ENCODE measurements at places on chromosomes 4 and X.

DNA sequence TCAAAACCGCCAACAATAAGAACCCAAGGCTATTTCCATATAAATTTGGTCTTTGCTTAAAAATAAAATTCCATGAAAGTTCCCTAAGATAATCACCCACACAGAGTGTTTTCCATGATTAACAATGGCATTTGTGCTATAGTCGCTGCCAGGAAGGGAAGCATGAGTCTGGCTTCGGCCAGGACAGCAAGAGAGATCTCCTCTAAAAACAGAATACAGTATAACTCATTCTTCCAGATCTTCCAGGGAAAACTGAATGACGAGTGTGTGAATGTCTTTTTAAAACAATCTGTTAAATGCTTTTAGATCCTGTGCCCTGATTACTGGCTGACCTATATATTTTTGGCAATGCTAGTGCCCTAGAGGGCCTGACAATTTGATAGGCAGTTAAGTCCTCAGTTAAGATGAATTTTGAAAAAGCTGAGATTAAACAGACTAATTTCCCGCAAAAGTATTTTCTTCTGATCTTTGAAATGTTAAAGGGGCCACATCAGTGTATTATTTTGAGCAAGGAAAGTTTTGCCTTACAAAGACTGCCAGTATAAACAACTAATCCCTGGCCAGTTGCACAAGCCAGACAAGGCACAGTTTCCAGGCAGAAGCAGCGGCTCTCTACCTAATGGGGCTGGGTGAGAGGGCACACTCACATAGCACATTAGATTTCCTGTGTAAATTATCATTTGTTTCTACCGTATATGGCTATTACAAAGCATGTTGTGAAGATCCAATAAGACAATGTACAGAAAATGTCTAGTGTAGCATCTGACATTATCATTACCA, 127.3 kb downstream of the DCHS2 start:
- DNase-seq: no peak

- no peak for DNase-seq
Measured at GRCh38 chrX:14899607-14900006, 26.4 kb downstream of the MOSPD2 start.

DNA sequence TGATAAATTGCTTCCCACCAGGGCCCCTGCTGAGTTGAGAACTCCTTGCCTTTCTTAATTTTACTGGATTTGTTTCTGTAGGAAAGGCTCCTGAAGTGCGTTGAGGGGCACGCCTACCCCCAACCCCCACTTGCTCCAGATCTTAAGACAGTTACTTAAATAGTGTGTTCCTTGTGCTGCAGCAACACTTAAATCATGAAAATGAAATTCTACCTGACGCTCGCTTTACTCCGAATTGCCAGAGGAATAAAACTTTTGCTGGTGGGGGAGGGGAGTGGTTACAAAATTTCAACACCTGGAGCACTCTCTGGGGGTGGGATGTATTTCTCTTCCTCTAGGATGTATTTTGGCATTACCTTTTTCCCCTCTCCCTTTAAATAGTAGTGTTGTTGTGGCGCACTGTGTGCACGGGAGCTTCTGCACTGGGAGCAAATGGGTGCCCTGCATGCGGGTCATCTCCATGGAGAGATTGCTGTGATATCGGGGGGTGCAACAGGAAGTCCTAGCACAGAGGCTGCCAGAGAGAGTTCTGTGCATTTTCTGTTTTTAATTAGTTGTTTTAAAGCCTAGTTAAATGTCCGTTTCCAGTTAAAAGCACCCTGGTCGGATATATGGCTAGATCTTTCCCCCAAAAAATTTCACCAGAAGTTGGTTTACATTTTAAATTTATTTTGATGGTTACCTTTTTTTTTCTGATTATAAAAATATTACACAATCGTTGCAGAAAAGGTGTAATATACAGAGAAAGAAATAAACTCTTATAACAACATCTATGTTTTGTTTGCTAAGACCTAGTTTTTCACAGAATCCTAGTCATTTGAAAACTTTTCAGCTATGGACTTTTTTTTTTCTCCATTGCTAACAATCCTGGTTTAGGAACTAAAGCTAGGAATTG, 207.7 kb downstream of the SOWAHB start:
- no peak for DNase-seq

DNA sequence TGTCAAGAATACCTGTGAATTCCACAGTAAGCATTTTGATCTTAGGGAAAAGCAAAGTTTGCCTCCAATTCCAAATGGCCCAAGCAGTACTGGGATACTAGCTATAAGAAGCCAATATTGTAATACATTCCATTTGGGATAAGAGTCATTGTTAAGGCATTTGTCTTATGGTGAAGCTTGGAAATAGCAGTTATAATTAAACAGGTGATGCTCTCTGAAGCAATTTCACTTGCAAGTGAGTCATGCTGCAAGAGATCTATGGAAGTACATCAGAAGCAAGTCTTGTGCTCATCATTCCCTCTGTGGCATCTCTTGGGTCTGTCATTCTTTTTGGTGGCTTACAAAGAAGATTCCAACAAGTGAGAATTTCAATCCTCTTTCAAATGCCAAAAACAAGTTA, 386.4 kb upstream of the RPS6KA3 start:
- no peak for DNase-seq

DNA sequence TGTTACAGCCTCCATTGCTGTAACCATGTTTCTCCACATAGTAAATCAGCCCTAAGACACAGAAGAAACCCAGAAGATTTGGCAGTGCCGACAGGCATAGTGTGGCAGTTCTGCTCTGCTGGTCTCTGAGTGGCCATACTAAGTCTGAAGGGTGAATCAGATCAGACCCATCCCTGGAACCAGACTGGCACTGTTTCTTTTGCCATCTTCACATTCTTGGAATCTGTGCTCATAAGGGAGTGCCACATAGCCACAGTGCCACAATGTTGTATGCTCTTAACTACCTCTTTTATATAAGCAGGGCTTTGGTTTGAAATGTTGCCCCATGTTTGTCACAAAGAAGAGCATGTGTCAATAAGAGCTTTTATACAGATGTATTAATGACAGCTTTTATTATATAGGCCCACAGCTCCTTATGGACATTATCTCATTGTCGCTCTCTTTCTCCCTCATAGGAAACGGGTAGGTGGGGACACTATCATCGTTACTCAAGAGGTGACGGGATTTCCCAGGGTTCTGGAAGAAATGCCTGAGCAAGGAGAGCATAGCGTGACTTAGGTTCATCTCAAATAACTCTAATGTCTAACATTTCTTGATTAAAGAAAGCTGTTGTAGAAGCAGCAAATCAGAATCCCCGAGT, 128.2 kb downstream of the CBR4 start:
- no peak for DNase-seq

- DNase-seq: no peak
Measured at GRCh38 chr4:79661196-79661595, 253.2 kb upstream of the GK2 start.

DNA sequence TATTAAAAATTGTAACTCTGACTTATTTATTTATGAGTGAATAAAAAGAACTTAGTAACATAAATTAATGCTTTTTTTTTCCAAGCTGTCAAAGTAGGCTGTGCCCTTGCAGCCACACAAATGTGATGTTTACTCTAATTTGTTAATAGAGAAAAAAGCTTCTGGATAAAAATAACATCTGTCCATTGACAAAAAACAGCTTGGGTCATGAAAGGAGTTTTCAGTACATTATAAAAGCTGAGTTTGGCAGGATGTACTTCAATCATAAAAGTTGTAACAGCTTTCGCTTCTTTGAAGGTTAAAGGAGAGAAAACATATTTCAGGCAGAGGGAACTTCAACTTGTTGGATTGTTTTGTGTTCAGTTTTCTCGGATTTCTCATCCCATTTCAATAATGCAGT, 105.6 kb downstream of the SLC4A4 start:
- no peak for DNase-seq

DNA sequence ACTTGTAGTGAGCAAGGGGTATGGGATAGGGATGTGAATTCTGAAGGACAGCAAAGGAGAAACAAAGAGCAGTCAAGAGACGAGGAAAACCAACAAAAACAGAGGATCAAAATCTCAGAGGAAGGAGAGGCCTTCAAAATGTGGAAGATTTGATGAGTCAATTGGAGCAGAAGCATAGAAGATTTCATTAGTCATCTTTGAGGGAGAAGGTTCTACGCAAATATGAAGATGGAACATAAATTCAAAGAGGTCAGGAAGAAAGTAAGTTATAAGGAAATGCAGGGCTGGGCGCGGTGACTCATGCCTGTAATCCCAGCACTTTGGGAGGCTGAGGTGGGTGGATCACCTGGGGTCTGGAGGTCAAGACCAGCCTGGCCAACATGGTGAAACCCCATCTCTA, 35.4 kb downstream of the MID2 start:
- no peak for DNase-seq

GRCh38 chr4:159150396-159150795, 47.5 kb downstream of the RAPGEF2 start:
- no peak for DNase-seq

GRCh38 chrX:13899607-13900006, 82.7 kb upstream of the GPM6B start:
- no peak for DNase-seq

DNA sequence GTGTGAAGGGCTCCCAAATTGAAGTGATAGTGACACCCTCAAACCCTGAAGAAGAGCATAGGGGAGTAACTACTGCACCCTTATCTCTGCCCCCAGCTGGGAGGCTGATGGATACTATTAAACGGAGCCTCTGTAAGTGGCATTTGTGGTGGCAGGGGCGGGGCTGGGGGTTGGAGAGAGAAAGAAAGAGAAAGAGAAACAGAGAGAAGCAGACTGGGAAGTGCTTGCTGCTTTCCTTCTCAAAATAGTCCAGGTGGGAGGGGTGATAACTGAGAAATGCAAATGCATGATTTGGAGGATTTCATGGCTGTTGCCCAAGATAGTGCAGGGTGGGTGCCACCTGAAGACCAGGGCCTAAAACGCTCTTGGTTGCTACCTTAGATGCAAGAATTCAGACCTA, 253.5 kb upstream of the GATB start:
- peak; percentile 58 for DNase-seq

DNA sequence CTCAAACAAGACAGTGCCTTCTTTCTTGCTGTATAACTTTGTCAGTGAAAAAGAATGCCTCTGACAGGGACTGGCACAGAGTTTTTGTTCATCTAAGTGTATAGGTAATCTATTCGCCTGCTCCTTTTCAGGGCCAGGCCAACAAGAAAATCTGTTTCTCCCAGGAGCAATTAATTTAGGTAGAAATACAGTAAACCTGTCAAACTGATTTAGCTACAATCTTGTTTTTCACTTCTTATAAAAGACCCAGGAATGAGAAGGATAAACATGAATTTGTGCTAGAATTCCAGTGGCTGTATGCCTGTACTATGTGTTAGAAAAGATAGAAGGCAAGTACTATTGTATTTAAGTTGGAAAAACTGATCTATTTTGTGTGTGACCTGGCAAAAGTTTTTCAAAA, 6.1 kb downstream of the TMA16 start:
- DNase-seq: no peak

DNA sequence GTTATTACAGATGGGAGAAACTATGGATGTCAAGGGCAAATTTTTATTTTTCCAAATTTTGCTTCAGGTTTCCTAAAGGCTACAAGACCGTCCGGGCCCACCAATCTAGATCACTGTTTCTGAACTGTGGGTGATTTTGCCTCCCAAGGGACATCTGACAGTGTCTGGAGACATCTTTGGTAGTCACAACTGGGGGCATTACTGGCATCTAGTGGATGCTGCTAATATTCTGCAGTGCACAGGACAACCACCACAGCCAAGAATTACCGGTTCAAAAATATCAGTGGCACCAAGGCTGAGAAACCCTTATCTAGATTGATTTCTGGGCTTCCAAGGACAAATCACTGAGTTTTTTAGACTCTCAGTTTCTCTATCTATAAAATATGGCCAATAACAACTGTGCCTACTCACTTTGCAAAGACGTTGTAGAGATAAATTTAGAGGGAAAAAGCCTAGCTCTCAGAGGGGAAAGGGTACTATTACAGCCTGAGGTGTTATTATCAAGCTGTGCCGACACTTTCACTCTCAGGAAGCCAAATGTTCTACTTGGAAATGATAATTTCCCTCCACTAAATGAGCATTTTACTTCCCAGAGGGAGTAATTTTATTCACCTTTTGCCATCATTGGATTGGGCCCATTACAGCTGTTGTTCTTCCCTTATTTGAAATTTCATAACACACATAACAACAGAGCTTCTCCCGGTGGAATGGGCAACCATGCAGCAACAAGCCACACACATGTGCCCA, 442.1 kb downstream of the CENPC start:
- DNase-seq: no peak

DNA sequence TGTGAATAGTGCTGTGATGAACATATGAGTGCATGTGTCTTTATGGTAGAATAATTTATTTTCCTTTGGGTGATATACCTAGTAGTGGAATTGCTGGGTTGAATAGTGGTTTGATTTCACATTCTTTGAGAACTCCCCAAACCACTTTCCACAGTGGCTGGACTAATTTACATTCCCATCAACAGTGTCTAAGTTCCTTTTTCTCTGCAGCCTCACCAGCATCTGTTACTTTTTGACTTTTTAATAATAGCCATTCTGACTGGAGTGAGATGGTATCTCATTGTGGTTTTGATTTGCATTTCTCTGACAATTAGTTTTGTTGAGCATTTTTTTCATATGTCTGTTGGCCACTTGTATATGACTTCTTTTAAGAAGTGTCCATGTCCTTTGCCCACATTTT, 29.1 kb downstream of the JADE3 start:
- DNase-seq: no peak

DNA sequence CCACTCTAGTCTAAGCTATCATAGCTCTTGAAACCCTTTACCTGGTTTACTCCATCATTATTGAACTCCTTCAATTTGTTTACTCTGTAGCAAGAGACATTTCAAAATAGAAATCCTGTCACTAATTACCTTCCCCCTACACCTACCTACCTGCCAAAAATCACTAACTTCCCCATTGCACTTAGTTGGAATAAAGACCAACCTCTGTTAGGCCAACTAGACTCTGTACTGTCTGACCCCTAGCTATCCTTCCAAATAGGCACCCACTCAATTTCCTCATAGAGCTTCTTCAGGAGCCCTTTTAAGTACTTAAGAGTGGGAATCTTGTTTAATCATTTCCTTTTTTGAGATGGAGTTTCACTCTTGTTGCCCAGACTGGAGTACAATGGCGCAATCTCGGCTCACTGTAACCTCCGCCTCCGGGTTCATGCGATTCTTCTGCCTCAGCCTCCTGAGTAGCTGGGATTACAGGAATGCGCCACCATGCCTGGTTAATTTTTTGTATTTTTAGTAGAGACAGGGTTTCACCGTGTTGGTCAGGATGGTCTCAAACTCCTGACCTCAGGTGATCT, 8.9 kb upstream of the CDKL2 start:
- DNase-seq: no peak

DNA sequence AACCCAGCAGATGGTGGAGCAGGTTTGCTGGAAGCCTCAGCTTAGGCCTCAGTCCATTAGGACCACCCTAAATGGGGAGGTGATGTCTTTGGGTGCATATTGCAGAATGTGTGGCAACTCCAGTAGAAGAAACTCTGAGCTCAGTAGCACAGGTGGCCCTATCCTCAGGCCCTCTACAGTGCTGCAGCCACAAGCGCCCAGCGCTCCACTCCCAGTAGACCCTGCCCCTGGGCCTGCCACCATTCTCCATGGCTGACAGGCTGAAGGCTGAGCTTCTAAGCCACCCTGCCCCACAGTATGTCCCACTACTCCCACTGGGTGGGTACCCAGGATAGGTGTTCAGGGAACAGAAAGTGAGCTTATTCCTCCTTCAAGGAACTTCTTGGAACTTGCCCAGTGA, 162.8 kb upstream of the MAMLD1 start:
- no peak for DNase-seq

Measured in stimulated activated naive CD4-positive, alpha-beta T cell treated with Interleukin-2 at 50 U/mL for 16 hours (primary cell).